Kidney (tissue), 22 donors: ENCODE measurements at places on chromosomes 3 and 15. TPM values are rescaled to one million over a fixed set of nuclear protein-coding genes. Genes with fewer than 3 reads are reported as not detected.

CPNE9 gene
- 0.16 TPM for total RNA-seq

GRCh38 chr15:34837246-34838016, 42.1 kb upstream of the ACTC1 start:
- no peak overlapping the region for H3K27ac ChIP-seq
- DNase-seq: no peak
- H3K4me3 ChIP-seq: no peak overlapping the region

SEMA3F gene
- total RNA-seq: 39.9 TPM

DNA sequence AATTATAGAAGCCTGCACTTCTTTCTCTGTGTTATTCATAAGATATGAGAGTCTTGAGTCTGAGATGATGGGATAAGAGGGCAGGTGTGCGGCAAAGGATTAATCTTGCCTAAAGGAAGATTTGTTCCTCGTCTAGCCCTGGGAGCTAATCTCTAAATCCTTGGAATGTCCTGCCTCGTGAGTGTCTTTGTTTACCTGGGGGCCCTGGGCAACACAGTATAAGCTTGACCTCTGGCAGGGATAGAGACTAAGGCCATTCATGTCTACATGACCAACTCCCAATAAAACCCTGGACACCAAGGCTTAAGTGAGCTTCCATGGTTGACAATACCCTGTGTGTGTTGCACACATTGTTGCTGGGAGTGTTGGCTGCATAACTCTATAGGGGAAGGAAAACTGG, 3.2 kb upstream of the AGBL1 start:
- no peak overlapping the region for H3K27ac ChIP-seq
- H3K27me3 ChIP-seq: no peaks in the 10 kb centered on the region
- no peaks in the 10 kb centered on the region for H3K36me3 ChIP-seq

HTR3E gene
- total RNA-seq: not detected

- no peak overlapping the region for H3K4me3 ChIP-seq
- H3K27ac ChIP-seq: no peak overlapping the region
- H3K4me1 ChIP-seq: no peaks in the 10 kb centered on the region
- no peaks in the 10 kb centered on the region for H3K36me3 ChIP-seq
These were observed 18.3 kb downstream of the RASA2 start for GRCh38 chr3:141505166-141505565.

PPARG gene
- total RNA-seq: 19.2 TPM

GRCh38 chr3:98894791-98895576, 6.5 kb downstream of the DCBLD2 start:
- H3K27me3 ChIP-seq: no peaks in the 10 kb centered on the region
- no peaks in the 10 kb centered on the region for H3K4me1 ChIP-seq
- H3K27ac ChIP-seq: no peak overlapping the region
- no peaks in the 10 kb centered on the region for H3K36me3 ChIP-seq

GRCh38 chr3:59695860-59696259, 646.0 kb upstream of the CFAP20DC start:
- H3K4me1 ChIP-seq: no peaks in the 10 kb centered on the region
- DNase-seq: no peak
- no peak overlapping the region for H3K4me3 ChIP-seq
- no peaks in the 10 kb centered on the region for H3K27me3 ChIP-seq
- no peaks in the 10 kb centered on the region for H3K36me3 ChIP-seq
- H3K27ac ChIP-seq: no peak overlapping the region

DNA sequence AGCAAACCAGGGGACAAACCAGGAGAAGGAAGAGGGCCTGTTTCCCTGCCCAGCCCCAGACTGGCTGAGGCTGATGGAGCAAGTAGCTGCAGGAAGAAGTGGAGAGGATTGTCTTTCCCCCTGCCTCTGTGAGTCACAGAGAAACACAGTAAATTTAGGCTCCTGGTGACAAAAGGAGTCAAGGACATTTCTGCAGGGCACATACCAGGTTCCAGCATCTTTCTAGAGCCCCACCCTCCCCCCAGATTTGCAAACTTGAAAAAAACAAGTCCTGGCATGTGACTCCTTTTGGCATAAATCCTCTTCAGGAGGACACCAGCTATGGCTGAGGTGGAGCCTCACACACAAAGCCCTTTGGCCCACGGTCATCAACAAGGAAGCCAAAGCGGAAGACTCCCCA, 17.8 kb downstream of the PLD1 start:
- H3K27me3 ChIP-seq: no peaks in the 10 kb centered on the region
- H3K4me1 ChIP-seq: no peaks in the 10 kb centered on the region
- no peak overlapping the region for H3K4me3 ChIP-seq
- no peaks in the 10 kb centered on the region for H3K36me3 ChIP-seq
- DNase-seq: no peak

MORC1 gene
- 0.06 TPM for total RNA-seq
